ENCODE measurements at places on chromosomes 12 and 14.

DNA sequence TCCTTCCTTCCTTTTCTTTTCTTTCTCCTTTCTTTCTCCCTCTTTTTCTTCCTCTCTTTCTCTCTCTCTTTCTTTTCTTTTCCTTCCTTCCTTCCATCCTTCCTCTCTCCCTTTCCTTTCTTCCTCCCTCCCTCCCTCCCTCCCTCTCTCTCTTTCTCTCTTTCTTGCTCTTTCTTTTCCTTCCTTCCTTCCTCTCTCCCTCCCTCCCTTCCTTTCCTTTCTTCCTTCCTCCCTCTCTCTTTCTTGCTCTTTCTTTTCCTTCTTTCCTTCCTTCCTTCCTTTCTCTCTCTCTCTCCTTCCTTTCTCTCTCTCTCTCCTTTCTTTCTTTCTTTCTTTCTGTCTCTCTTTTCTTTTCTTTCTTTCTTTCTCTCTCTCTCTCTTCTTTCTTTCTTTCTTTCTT, 207.6 kb downstream of the ATP23 start:
- no peak for DNase-seq

DNA sequence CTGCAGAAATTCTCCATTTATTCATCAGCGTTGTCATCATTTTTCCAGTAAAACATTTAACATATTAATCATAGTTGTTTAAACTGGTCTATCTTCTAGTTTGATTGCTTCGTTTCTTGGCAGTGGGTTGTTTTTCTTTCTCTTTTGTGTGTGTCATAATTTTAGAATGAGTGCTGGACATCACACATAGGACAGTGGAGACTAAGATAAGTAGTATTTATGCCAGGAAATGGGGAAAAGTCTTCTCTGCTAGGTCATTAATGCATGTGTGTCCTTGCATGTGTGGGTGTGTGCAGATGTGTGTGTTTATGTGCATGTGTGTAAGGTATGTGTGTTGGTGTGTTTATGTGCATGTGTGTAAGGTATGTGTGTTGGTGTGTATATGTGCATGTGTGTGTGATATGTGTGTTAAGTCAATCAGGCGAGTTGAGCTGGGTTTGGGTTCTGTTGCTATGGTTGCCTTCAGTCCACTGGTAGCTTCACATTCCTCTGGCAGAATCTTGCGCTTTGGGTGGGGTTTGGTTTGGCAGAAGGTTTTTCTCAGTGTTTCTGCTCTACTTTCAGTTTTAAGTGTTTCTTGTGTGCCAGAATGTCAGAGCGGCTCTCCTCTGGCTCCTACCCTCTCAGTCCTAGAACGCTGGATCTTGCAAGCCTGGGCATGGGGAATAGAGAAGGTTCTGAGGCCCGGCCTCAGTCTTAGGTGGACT, 7.8 kb upstream of the ADGRD1 start:
- no peak for DNase-seq

DNA sequence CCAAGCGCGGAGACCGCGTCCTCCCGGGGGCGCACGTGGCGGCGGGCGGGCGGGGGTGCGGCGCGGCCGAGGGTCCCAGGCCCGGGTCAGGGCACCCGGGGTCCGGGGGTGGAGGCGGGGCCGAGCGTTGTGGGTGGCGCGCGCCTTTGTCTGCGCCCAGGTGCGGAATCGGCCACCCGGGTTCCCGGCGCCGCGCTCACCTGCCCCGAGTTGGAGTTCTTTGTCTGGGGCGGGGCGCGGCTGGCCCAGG, 50.1 kb downstream of the LRCOL1 start:
- DNase-seq: no peak

- DNase-seq: no peak
Observed at GRCh38 chr12:115001571-115002180, 317.7 kb upstream of the TBX3 start.

GRCh38 chr12:33988913-33989312, 33.4 kb upstream of the ALG10 start:
- no peak for DNase-seq

DNA sequence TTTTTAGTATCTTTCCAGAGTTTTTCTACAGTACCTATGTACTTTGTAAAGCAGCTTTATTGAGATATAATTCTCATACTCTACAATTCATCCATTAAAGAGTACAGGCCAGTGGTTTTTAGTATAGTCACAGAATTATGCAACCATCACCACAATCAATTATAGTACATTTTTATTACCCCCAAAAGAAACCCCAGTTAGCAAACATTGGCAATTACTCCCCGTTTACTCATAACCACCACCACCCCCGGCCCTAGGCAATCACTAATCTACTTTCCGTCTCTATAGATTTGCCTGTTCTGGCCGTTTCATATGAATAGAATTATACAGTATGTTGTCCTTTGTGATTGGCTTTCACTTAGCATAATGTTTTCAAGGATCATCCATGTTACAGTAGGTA, 119.8 kb downstream of the KICS2 start:
- no peak for DNase-seq

DNA sequence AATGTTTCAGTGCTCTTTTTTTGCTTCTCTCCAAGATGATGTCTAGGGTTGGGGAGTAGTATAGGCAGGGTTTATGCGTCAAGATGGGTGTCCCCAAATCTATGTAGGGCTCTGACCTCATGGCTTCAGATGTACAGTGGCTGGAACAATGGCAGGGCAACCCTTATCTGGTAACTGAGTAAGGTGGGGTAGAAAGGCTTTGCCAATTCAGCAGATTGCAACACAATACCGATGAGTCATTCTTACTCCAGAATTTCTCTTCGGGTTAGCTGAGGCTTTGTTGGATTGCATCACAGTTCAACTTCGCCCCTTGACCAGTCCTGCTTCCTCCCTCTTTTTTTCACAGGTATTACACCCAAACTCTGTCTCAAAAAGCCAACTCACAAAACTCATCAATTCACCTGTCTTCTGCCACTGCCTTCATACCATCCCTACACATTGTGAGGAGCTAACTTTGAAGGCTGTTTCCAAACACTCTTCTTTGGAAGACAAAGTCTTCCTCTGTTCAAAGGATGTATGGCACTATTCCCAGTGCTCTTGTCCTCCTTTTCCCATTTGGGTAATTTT, 190.2 kb upstream of the CNOT2 start:
- DNase-seq: peak; percentile 37

- DNase-seq: no peak
Observed at GRCh38 chr12:25689996-25690501, 137.0 kb upstream of the LMNTD1 start.
